ENCODE measurements at places on chromosomes 2 and 18.

GRCh38 chr2:196278491-196278911 lies 107.1 kb upstream of the STK17B start:
- no peak for DNase-seq

DNA sequence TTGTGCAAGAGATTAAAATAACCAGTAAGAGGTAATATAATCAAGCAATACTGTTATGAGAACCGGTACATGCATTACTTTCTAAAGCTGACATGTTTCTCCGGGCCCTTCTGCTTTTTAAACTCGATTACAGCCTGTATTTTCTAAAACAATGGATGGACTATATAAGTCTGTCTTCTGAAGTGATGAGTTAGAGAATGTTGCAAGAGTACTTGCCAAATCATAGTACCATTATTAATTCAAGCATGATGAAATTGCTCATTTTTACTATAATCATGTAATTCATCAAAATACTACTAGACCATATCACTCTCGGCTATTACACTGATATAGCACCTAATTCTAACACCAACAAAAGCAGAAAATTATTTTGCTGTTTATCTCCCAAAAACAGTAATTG lies 1240.3 kb upstream of the ACVR2A start:
- DNase-seq = no peak

DNA sequence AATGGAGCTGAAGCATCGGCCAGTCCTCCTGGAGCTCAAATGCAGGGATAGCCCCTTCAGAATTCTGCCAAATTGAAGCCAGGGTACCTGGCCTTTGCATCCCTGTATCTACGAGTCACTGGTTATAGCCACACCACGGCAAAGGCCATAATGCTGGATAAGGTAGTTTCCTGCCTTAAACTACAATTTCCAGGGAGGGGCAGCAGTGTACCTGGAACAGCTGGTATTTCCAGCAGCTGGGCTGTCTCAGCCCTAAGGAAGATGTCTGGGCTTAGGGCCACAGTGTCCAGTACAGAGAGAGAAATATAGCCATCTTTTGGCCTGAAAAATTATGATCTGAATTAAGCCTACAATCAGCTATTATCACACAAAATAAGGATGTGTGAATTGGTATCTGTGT lies 180.3 kb downstream of the GCA start:
- DNase-seq = no peak

- DNase-seq = no peak
Observed at GRCh38 chr18:12639990-12640880, 17.7 kb downstream of the SPIRE1 start.

GRCh38 chr2:67164771-67165522 lies 232.2 kb upstream of the ETAA1 start:
- no peak for DNase-seq

DNA sequence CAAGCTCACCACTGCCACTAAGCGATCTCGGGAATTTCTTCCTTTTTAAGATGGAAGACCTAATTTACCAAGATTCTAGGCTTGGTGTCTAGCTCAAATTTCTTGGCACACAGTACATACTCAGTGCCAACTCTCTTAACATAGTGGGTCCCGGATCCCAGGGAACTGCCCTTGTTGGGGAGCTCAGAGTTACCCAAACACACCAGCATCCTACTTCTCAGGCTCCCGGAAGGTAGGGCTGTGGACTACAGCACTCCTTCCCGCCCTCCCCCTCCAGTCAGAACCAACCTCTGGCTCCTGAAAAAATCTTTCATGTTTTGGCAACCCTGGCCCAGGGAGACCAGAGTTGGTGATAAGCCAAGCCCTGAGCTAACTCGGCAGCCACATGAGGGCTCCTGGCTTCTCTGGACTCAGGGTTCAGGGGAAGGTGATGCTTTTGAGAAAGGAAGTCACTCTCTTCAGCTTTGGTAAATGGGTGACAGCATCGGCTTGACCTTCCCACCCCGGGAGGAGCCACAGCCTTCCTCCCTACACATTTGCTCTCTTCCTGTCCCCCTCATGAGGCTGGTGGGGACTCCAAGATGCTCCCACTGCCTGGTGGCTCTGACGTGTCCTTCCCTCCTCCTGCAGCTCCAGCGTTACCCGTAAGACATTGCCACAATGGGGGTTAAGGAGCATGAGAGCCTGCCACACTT lies 8.8 kb downstream of the ODC1 start:
- DNase-seq = no peak

GRCh38 chr2:99340669-99341236 lies 3.6 kb downstream of the EIF5B start:
- no peak for DNase-seq

- no peak for DNase-seq
Observed at GRCh38 chr2:127525691-127526131, 578 bp downstream of the IWS1 start.

All from naive thymus-derived CD8-positive, alpha-beta T cell (primary cell).